ENCODE measurements at places on chromosomes 1 and 21. TPM values are rescaled to one million over a fixed set of nuclear protein-coding genes. Genes with fewer than 3 reads are reported as not detected.

DNA sequence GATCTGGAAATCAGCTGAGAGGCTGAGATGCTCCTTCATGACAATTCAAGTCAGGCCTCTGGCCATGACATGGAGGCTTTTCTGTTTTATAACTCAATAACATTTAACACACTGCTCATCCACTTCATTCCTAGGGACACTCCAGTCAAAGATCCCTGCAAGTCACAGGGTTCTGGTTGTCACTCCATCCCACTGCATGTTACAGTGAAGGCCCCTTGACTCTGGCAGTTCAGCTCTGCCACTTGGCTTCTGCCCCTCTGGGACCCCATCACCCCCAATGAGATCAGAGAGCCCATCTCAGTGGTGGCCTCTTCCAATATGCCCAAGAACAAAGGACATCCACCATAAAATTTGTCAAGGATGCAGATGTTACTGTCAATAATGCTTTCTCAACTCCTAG, 10.0 kb upstream of the FAM110D start:
- DNase-seq = no peak

DNA sequence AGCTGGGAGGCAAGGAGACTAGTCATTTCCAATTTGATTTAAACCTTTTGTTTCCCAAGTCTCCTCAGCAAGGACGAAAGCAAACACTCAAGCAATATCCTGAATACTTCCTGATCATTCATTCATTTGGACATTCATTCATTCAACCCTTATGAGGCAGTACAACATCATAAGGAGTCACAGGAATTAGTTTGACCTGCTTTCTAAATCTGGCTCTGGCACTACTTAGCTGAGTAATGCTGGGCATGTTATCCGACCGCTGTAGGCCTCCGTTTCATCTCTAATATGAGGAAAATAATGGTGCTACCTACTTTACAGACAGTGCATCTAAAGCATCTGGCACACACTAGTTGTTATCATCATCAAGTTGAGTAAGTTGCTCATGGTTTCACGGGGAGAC, 11.7 kb downstream of the FAM78B start:
- DNase-seq = no peak

GRCh38 chr1:28640766-28641165, 2.1 kb downstream of the TAF12 start:
- DNase-seq = peak; percentile 64

DNA sequence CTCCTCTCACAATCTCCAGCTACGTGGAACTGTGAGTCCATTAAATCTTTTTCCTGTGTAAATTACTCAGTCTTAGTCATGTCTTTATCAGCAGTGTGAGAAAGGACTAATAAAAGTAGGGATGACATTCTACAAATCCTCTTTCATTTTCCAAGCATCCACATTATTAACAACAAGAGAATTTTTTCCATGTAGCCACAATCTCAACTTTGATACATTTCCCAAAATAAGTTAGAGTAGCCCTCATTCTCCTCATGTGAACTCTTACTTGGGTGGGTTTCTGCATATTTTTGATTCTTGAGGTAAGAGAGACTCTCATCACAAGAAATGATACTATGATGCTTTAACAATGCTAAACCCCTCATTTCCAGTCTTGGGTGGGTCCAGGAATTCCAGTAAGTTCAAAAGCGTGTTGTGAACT, 52.8 kb downstream of the TNFSF18 start:
- DNase-seq = no peak

- DNase-seq = no peak
Measured at GRCh38 chr21:29477941-29478340, 179.2 kb downstream of the BACH1 start.

PRR9 gene
- not detected for polyA plus RNA-seq
